ENCODE measurements at places on chromosomes 7 and 10.

DNA sequence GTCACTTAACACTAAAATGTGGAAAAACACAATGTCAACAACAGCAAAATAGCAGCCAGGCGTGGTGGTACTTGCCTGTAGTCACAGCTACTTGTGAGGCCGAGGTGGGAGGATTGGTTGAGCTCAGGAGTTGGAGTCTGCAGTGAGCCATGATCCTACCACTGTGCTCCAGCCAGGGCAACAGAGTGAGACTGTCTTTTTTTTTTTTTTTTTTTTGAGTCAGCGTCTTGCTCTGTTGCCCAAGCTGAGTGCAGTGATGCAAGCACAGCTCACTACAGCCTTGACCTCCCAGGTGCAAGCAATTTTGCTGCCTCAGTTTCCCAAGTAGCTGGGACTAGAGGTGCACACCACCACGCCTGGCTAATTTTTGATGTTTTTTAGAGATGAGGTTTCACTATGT lies 6.1 kb downstream of the KCTD7 start:
- DNase-seq = no peak

GRCh38 chr7:152661479-152661878 lies 14.5 kb downstream of the XRCC2 start:
- DNase-seq = no peak

DNA sequence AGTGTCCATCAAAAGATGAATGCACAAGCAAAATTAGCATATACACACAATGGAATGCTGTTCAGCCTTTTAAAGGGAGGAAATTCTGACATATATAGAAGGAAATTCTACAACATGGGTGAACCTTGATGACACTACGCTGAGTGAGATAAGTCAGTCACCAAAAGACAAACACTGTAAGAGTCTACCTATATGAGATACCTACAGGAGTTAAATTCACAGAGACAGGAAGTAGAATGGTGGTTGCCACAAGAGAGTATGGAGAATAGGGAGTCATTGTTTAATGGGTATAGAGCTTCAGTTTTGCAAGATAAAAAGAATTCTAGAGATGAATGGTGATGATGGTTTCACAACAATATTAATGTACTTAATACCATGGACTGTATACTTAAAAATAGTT lies 51.8 kb downstream of the HERC4 start:
- DNase-seq = no peak

GRCh38 chr10:33117816-33118215 lies 159.8 kb upstream of the ITGB1 start:
- DNase-seq = no peak

DNA sequence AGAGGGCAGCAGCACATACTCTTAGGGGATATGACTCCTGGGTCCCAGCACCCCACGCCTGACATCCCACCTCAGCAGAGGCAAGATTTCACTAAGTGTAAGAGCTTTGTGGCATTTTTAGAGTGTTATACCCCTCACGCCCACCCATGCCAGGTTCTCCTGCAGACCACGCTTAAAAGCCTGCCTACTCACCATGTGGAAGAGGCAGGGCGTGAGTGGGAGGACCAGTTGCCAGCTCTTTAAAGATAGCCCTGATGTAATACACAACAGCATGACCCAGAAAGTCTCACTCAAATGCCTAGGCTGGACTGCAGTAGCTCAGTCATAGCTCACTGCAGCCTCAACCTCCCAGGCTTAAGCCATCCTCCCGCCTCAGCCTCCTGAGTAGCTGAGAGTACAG lies 44.4 kb upstream of the CELF2 start:
- DNase-seq = no peak

GRCh38 chr7:74439541-74439940 lies 14.2 kb upstream of the GTF2IRD1 start:
- DNase-seq = no peak

- no peak for DNase-seq
These were observed 163.2 kb downstream of the EBF3 start for GRCh38 chr10:129800796-129801340.

DNA sequence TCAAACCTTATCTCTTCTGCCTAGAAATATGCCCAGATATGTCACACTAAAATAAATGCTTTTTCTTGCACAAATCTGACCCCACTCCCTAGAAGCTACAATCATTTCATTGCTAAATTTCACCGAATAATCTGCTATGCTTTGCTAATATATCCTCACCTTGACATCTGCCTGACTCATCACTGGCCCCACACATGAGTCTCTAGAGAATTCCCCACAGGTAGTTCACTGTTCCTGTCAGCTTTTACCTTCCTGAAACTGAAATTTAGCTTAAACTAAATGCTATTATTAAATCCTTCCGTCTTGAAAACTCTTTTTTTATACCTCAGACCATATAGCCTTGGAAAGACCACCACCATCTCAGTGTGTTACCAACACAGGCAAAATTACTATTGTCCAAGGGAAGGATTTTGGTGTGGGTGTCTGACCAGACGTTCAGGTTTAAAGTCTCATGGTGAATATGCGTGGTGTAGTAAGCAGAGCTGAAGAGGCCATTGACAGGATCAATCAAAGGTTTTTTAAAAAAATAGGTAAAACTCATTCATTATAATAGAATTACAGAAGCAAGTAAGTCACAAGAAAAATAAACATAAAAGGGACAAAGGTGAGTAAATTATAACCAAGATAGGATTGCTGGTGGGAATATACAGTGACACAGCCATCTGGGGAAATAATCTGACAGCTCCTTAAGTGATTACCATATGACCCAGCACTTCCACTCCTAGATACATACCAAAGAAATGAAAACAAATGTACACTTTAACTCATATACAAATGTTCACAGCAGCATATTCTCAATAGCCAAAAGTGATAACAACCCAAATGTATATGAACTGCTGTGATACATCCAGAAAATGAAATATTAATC lies 173.5 kb downstream of the KMT2E start:
- DNase-seq = no peak

GRCh38 chr10:74400186-74400585 lies 249.2 kb downstream of the ADK start:
- DNase-seq = no peak

DNA sequence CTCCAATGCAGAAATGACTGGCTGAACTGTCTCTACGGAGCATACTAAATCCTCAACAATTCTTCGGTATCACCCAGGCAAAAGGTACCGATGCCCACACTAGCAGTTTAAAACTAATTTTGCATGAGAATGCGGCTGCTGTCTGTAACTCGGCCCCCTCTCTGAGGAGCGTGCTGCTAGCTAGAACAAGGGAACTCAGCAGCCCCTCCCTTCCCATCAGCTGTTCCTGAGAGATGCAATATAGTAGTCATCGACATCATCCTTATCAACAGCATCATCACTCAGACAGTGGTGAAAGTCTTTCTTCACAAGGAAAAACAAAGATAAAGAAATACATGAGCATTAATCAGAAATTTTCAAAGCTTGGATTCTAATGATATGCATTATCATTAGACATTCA lies 189.1 kb upstream of the FRMD4A start:
- DNase-seq = no peak

GRCh38 chr7:17725821-17726220 lies 214.5 kb downstream of the SNX13 start:
- no peak for DNase-seq

DNA sequence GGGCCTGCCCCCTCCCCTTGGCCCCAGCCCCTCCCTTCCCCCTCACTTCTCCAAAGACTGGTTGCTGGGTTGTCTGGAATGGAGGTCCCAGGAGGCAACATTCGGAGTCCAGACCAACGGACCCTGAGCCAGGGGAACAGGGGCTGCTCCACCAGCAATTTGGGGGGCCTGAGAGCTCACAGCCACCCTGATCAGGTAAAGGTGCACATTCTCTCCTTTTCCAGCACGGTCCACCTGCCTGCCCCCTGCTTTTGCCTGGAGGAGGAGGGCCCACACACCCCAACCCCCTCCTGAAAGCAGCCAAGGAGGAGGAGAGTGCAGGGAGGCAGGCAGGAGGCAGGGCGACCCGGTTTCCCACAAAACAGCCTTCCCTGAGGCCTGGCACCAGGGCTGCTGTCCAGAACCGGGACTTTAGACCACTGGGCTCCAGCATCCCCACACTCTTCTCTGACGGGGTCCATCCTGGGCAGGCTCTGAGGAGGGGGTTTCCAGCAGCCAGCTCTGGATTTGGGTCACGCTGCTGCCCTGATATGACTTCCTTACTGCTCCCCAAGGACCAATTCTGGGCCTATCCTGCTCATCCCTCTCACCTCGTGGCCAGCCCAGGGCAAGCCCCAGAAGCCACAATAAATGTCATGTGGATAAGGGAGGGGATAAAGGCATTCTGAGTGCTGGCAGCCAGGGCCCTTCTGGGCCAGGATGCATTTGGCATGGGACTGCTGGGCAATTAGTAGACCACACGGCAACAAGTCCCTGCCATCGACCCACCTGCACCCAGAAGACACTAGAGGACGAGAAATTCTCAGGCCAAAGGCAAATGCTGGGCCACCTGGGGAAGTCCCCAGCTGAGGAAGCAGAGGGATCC lies 1.1 kb upstream of the CAMK2B start:
- DNase-seq = no peak

GRCh38 chr10:95688648-95689047 lies 5.1 kb downstream of the TCTN3 start:
- DNase-seq = no peak

DNA sequence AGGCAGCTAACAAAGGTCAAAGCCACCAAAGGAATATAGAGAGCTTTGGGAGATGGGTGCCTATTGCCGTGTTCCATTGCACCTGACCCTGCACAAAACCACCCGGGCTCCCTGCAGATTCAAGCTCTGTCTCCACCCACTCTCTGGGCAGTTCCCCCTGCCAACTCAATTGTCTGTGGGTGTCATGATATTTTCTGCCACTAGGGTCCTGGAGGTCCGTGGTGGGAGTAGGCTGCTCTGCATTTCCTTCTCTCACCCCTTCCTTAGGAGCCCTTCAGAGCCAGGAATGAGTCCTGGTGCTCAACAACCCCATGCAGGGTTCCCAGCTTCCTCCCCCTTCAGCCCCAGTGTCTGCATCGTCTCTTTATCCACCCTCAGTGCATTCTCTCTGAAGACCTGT lies 34.1 kb downstream of the PNLIPRP2 start:
- no peak for DNase-seq

DNA sequence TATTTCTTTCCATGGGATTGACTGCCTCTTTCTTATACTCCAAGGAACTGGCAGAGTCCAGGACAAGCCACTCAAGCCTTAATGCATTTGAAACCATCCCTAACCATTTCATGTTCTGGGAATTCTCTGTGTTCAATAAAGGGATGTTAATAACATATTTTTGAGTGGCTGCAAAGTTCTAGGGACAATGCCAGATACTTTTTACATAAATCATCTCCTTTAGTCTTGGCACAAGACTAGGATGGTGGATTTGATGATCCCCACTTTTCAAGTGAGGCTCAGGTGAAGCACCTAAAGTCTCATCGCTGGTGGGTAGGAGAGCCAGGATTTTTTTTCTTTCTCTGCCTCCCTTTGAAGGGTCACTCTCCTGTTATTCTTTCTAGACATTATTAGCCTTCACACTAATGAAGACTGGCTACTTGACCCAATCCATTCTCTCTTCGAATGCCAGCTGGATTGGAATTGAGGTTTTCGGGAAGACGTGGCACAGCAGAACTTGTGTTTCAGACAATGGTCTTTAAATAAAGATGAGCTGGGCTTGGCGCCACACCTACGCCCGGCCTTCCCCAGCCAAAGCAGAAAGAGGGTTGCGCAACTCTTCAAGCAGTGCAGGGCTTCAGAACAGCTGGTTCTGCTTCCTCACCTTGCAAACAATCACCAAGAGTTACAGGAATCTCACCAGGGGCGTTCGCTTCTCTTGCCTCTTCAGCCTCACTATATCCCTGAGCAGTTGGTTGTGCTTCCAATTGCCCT lies 73.8 kb upstream of the BMPER start:
- DNase-seq = no peak

DNA sequence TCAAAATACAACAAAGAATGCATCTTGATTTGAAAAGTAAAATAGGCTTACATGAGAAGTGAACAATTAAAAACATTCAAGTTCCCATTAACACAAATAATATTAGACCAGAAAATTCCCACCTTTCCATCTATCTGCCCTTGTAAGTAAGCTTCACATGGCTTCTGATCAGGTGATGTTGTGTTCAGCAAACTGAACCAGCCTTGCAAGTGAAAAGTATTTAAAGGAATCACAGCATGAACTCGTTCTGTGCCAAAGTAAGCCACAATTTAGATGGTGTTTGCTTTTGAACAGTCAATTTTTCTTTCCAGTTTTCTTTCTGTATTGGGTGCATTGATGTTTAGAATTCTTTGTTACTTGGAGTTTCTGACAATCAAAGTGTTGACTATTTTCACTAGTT lies 347.9 kb downstream of the TNS3 start:
- DNase-seq = no peak

- no peak for DNase-seq
These were observed 77.3 kb upstream of the RPA3 start for GRCh38 chr7:7795630-7796121.

DNA sequence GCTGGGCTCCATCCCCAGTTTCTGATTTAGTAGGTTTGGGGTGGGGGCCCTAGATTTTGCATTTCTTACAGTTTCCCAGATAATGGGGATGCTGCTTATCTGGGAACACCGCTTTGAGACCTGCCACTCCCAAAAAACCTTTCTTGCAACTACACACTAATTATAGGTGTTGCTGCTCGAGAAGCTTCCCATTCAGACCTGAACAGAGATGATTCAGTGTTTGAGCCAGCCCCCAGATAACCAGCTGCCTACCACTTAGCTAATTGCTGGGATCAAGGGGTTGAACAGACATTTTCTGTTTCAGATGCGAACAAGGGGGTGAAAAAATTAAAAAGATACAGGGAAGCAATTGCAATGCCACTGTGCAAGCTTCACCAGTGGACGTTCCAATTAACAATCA lies 448.5 kb downstream of the KCNMA1 start:
- no peak for DNase-seq

- DNase-seq = no peak
These were observed 252.3 kb upstream of the KLF14 start for GRCh38 chr7:130986261-130986690.

DNA sequence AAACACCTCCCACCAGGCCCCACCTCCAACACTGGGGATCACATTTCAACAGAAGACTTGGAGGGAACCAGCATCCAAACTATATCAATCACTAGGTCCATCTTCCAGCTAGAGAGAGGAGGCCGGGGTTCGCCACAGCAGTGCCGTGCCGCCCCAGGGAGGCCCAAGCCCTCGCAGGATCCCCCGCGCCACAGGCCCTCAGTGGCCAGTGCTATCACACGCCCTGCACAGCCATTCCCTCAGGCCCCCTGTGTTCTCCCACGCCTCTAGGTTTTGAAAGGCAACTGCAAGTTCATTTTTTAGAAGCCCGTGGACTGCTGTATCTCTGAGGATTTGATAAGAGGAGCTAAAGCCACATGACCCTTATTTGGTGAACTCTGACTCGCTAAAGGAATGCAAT lies 136.4 kb downstream of the OAT start:
- no peak for DNase-seq
